ENCODE measurements at places on chromosomes 16 and 17. TPM values are rescaled to one million over a fixed set of nuclear protein-coding genes. Genes with fewer than 3 reads are reported as not detected.

KRTAP4-9 gene
- not detected for total RNA-seq

CTRB1 gene
- total RNA-seq: not detected

DNA sequence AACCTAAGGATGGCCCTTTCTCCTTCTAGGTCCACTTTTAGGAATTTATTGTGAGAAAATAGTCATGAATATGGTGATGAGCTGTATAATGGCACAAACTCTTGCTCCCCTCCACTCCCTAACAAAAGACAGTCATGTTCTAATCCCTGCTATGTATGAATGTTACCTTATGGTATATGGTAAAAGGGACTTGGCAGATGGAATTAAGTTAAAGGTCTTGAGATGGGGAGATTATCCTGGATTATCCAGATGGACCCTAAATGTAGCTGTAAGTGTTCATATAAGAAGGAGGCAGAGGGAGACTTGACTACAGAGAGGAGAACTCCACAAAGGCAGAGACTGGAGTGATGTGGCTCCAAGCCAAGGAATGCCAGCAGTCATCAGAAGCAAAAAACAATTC, 296.1 kb downstream of the SOX9 start:
- H3K27me3 ChIP-seq: no peaks in the 10 kb centered on the region
- no peaks in the 10 kb centered on the region for H3K36me3 ChIP-seq
- no peaks in the 10 kb centered on the region for H3K4me1 ChIP-seq
- DNase-seq: no peak
- H3K27ac ChIP-seq: no peak overlapping the region
- no peak overlapping the region for H3K4me3 ChIP-seq

- no peak overlapping the region for H3K4me3 ChIP-seq
- no peak for DNase-seq
- no peaks in the 10 kb centered on the region for H3K4me1 ChIP-seq
- H3K27me3 ChIP-seq: no peaks in the 10 kb centered on the region
- H3K27ac ChIP-seq: no peak overlapping the region
Measured at GRCh38 chr16:21590287-21590686, 9.1 kb upstream of the METTL9 start.

DNA sequence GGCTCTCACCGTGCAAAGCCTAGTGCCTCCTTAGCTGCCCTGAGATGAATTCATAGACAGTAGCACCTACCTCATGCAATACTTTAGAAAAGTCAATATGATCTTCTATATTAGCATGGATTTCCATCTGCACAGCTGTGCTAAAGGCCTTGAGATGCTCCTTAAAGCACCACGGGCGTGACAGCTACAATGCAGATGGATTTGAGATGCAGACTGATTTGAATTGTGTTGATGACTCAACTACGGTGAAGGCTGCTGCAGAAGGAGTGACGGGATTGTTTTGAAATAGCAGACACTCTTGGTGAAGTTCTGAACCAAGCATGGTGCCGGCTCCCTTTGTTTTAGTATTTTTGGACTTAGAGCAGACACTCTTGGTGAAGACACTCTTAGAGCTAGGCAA, 88.2 kb downstream of the SPECC1 start:
- no peak overlapping the region for H3K4me3 ChIP-seq
- no peak for DNase-seq
- no peak overlapping the region for H3K27ac ChIP-seq
- H3K36me3 ChIP-seq: peaks cover 17% of the 10 kb centered on the region

DNA sequence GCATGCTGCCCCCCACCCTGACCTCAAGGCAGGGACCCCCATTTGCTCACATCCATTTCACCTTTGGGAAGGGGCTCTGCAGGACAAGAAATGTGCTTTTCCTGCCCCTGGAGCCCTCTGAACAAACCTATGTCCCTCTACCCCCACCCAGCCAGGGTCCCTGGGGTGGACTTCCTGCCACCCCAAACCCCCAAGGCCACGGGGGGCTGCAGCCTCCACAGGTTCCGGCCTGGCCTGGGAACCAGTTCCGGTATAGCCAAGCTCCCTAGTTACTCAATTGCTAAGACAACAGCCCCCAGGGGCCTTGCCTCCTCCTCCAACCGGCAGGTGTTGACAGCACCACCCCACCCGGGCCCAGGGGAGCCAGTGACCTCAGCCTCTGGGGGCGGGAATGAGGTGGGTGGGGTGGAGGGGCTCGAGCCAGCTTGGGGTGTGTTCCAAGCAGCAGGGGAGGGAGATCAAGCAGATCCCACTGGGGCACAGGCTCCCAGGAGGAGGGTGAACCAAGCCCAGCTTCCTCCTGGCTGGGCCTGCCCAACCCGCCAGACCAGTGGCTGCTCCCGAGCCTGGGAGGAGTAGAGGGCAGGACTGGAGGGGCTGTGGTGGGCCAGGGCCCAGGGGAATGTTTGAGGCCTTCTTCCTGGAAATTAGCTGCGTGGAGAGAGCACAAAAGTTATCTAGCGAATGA, 6.6 kb downstream of the PNMT start:
- DNase-seq: no peak
- H3K27ac ChIP-seq: peak overlapping the region; percentile 90
- no peaks in the 10 kb centered on the region for H3K36me3 ChIP-seq
- H3K4me3 ChIP-seq: no peak overlapping the region
- no peaks in the 10 kb centered on the region for H3K27me3 ChIP-seq
- peaks cover 49% of the 10 kb centered on the region for H3K4me1 ChIP-seq

DNA sequence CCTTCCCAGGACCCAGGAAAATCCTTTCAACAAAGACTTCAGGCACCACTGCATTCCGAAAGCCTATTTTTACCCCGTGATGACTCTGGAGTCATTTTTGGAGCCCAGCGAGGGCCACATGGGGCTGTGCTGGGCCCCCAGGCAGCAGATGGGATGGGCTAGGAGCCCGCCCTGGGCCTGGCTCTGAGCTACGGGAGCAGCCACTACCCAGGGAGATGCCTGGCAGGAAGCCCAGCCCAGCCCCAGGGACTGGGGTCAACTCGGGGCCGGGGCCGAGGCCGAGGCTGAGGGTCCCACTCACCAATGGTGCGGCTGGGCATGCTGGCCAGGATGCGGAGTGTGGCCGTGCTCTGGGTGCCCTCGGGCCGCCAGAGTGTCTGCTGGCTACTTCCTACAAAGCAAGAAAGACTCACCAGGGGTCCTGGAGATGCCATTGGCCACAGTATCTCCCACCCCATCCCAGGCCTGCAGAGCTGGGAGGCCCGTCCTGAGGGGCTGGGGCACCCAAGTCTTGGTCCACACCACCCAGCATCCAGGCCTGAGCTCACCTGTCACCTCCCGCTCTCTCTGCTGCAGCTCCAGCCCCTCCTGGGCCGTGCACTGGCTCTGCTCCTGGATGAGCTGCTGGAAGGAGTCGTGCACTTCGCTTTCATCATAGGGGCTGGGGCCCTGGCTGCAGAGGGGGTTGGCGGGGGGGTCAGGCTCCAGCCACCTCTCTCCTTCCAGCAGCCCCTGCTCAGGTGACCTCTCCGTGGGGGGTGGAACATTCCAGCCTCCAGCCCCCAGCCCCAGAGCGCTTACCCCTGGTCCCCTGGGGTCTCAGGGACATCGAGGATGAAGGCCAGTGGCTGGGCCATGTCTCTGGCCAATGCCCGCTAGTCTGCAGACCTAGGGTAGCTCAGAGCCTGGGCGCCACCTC, 2.3 kb downstream of the TMC6 start:
- H3K4me1 ChIP-seq: peaks cover 5% of the 10 kb centered on the region
- no peak overlapping the region for H3K4me3 ChIP-seq
- H3K27ac ChIP-seq: no peak overlapping the region
- H3K36me3 ChIP-seq: no peaks in the 10 kb centered on the region
- no peaks in the 10 kb centered on the region for H3K27me3 ChIP-seq

DNA sequence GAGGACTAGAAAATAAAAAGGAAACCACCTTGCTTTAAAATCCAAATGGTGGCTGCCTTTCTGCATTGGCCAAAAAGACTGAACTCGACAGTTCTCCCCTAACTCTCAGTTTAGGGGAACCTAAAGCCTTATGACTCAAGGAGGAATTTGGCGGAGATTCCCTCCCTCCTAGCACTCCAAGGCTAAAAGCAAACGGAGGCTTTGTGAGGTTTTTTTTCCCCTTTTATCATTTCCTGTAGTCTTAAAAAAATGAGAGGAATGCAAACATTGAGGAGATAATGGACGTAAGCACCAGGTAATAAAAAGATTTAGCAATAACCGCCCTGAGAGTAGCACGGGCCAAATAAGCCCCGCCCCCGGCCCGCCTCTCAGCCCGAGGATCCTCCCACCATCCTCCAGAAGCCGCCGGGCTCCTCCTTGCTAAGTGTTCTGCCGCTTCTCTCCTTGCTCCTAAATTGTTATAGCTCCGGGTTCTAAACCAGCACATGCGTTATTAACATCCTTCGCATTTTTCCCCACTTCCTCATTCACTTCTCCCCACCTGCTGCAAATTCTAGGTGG, 5.8 kb upstream of the KIFC3 start:
- DNase-seq: no peak
- H3K4me1 ChIP-seq: peaks cover 11% of the 10 kb centered on the region
- peak overlapping the region; percentile 15 for H3K27ac ChIP-seq
- no peaks in the 10 kb centered on the region for H3K27me3 ChIP-seq

GRCh38 chr17:9231449-9232154, 210.3 kb downstream of the NTN1 start:
- no peak for DNase-seq
- H3K27ac ChIP-seq: no peak overlapping the region
- no peaks in the 10 kb centered on the region for H3K27me3 ChIP-seq
- H3K4me3 ChIP-seq: no peak overlapping the region
- peaks cover 4% of the 10 kb centered on the region for H3K4me1 ChIP-seq

DNA sequence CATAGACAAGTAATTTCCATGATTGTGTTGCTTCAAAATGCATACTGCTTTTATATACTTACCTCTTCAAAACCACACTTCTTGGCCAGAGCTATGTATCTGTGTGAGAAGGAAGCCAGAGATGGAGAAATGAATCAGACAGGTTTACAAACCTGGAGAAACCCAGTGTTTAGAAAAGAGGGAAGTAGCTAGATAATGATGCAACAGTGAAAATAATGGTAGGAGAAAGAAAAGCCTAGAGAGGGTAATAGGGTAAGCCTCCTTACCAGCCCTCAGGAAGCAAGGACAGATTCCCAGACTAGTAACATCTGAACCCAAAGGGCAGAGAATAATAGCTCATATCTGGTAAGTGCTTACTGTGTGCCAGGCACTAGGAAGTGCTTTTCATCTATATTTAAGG, 250.3 kb upstream of the CDH11 start:
- H3K27me3 ChIP-seq: no peaks in the 10 kb centered on the region
- no peaks in the 10 kb centered on the region for H3K36me3 ChIP-seq
- peaks cover 6% of the 10 kb centered on the region for H3K4me1 ChIP-seq
- no peak for DNase-seq
- no peak overlapping the region for H3K4me3 ChIP-seq

DNA sequence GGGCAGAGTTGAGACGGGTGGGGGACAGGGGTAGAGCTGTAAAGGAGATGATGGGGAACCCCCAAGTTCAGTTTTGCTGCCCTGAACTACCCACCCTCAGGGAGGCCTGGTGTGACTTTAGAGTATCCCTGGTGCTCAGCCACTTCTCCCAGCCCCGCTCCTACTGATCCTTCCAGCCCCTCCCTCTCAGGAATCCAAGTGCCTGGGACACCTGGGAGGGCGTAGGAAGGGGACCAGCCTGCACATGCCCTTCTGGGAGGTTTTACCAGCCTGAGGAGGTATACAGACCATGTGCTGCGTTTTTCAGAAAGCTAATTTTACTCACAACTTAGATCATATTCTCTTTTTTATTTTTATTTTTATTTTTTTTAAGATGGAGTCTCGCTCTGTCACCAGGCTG, 4.1 kb downstream of the ST6GALNAC2 start:
- no peak for DNase-seq
- H3K36me3 ChIP-seq: no peaks in the 10 kb centered on the region
- no peak overlapping the region for H3K4me3 ChIP-seq

Data from ascending aorta (tissue), 2 donors.